ENCODE measurements at places on chromosomes 12 and 14. TPM values are rescaled to one million over a fixed set of nuclear protein-coding genes. Genes with fewer than 3 reads are reported as not detected.
A peak's percentile ranks its signal among the peaks of the same experiment; 100 is the strongest.

PRICKLE1 gene
- 2.1 TPM for polyA plus RNA-seq

DNA sequence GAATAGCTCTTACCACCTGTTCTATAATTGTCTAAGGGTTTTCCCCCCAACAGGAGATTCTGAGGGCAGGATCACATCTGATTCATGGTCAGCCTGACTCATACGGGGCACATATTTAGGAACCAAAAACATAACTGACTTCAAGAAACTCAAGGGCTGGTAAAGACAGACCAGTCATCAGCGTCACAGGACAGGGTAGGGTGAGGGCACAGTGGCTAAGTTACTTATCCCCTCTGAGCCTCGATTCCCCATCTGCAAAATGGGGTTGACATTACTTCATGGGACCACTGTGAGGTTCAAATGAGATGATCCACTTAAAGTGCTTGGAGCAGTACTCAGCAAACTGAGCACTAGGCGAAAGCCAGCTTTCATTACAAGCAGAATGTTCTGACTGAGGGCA is 606 bp downstream of the CINP start:
- no peak for DNase-seq

MYF5 gene
- polyA plus RNA-seq = not detected

DNA sequence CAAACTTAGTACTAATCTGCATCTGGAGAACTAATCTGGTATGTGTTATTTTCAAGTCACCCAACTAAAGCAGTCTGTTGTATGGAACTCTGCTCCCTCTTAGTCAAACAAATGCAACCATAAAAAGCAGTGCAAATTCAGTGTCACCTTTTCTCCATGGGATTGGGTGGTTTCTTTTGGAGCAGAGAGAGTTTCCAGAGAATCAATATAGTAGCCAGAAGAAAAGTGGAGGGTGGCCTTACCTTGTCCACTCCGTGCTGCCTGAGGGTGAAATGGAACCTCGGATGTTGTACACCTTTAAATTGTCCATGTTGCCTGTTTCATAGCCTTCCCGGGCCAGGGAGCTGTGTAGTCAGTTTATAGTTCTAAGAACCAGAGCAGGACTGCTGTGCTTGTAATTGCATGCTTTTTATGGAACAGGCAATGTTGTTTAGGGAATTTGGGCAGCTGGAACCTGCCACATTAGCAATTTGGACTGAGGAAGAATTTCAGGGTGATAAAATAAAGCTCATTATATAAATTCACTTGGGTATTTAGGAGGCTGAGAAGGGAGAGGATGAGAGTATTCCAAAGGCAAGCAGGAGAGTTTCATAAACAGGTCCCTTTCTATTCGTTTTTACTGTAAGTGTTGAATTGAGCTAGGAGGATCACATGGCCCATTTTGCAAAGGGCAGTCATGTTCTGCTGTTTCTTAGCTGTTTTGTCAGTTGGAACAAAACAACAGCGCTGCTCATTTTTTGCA is 60.5 kb downstream of the CRADD start:
- no peak for DNase-seq

KIF26A gene
- polyA plus RNA-seq = 2.4 TPM

GRCh38 chr12:21696625-21697024 is 39.0 kb upstream of the LDHB start:
- DNase-seq = no peak

DNA sequence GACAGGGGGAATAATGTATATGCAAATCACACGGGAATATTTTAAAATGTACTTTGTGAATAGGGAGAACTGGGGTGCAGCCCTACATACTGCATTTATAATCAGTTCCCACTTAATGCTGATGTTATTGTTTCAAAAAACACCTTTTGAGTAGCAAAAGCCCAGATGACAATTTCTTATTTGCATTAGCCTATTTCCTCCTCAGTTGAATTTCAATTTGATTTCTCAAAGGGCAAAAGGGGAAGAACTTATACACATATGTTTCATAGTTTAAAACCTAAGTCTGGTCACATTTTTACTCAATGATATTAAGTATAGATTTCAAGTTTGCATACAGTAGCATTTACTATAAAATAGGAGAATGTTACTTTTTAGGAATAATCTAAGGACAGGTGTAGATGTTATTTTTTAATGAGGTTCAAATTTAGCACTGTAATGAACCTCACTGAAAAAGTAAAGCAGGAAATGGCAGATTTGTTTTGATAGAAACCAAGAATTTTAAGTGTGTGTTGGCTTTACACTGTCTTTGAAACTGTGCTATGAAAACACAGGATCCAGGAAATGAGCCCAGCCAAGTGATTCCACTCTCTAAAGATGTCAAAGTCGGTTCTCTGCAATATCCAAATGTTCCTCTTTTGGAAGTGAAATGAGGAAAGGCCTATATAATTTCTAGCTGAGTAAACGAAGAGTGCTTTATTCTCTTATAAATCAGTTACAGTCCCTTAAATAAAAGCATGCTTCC is 367.4 kb downstream of the BTG1 start:
- peak; percentile 91 for DNase-seq

TROAP gene
- 2.4 TPM for polyA plus RNA-seq

DNA sequence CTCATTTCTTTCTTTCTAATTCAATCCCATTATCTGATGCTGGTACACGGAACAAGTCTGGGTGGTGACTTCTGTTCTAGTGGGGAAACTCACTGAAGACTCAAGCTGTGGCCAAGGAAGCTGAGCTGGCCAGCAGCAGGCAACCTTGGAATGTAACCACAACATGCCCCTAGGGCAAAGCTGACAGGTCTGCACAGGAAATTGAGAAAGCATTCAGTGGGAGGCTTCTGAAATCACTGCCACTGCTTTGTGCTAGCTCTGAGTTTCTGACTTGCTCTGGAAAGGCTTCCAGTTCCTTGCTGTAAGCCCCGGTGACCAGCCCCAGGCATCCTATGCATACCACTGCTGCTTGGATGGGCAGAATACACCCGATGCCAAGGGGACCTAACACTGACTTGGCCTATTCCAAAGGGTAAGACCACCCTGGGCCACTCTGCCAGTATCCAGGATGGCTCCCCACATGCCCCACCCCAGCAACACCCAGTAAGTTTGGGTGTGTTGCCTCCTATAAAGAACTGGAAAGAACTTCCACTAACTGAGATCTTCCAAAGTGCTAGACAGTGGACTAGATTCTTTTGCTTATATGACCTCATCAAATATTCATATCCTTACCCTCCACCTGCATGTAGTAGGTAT is 84.5 kb upstream of the CDKN3 start:
- no peak for DNase-seq

CEBPE gene
- 0.16 TPM for polyA plus RNA-seq

SYT1 gene
- 0.05 TPM for polyA plus RNA-seq

DNA sequence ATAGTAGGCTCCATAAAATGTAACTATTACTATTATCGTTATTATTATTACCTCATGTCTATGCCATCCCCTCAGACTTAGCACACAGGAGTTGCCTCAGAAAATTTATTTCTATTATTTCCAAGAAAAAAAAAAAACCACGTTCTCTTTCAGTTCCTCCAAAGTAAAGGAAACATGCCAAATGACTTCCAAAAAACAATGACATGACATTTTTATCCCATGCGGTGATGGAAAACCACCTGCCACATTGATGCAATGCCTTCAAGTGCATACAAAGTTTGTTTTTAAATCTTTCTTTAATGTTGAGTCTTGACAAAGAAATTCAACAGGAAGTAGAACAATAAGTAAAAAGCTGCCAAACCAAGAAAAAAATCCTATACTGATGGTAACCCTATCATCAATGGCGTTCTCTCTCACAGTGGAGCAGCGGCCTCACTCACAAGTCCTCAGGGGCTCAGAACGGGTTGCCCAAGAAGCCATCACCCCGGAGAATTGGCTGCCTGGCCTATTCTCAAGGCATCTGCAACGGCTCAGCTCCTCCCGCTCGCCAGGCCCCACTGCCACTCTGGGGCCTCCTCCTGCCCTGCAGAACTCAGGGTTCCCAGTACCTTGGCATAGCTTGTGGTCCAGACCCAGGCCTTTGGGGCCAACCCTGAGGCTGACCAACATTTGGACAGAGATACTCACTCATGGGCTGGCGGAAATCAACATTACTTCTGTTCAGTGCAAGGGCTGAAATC is 51.9 kb downstream of the SERPINA3 start:
- no peak for DNase-seq

GRCh38 chr12:53924521-53925405 is 13.9 kb upstream of the HOXC13 start:
- no peak for DNase-seq

TBC1D30 gene
- polyA plus RNA-seq = 3.3 TPM

NKX2-1 gene
- polyA plus RNA-seq = 155 TPM

DNA sequence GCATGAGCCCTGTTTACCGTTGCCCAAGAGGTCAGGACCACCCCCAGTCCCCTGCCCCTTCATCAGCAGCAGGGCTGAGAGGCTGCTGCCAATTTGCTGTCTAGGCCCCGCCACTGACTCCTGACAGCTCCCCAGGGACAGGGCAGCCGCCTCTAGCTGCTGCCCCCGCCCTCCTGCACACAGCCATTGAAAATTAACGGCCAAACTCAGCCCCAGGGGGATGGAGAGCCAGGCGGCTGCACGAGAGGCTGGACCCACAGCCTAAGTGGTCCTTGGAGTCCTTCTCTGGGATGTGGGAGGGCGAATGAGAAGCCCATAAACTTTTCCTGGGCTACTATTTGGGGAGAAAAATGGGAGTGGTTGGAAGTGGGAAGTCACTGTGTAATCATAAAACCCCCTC is 4.6 kb downstream of the FOXN4 start:
- no peak for DNase-seq

TAS2R8 gene
- polyA plus RNA-seq = not detected

- DNase-seq = peak; percentile 29
Measured at GRCh38 chr12:123973552-123974341, 732 bp downstream of the ZNF664 start.

DNA sequence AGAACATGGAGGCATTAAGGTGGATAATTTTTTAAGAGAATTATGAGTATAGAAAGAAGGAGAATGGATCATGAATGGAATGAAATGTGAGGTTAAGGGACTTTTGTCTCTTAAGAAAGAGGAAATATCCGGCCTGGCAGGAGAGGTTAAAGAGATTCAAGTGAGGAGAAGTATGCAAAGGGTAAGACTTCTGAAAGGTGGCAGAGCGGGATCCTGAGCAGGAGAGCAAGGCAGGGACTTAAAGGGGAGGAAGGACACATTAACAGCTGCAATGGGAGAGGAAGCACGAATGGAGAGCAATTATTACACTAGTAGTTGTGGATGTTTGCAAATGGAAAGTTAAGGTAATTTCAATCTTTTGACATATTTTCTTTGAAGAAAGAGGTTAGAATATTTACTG is 171.0 kb downstream of the KITLG start:
- no peak for DNase-seq

GRCh38 chr14:85063747-85064146 is 466.2 kb upstream of the FLRT2 start:
- no peak for DNase-seq

DNA sequence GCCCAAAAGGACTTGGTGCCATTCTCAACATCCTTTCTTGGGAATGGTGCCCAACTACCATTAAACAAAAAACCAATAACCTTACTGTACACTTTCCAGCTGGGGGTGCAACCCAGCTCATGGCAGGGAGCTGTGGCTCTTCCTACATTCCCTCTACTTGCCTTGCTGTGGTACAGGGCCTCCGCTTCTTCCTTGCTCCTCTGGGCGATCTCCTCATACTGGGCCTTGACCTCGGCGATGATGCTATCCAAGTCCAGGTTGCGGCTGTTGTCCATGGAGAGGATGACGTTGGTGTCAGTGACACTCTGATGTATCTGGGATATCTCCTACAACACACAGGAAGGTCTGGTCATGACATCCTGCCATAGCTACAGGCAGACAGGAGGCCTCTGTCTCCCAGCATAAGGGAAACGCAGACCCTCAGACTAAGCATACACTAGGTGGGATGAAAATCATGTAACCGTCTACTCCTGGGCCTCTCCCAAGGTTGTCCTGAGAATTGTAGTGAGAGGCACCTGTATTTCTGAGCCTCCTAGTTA is 3.9 kb downstream of the KRT2 start:
- no peak for DNase-seq

DNA sequence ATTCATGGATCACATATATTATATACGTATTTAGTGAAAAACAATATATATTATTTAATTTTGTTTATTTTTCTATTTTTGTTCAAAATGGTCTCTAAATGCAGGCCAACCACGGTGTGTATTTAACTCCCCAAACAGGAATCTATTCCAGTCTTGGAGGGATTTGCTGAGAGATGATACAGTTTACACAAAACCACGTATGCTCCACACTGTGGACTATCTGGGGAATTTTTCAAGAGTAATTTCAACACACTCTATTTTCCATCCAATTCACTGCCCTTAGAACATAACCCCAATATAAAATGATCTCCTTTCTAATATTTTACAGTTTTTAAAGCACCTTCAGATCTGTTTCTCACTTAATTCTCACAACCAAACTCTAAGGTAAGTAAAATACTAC is 15.3 kb downstream of the EML1 start:
- DNase-seq = no peak

- DNase-seq = peak; percentile 77
Measured at GRCh38 chr14:64681796-64682710, 22.2 kb upstream of the PLEKHG3 start.

GRCh38 chr14:96246539-96246847 is 9.5 kb upstream of the BDKRB1 start:
- no peak for DNase-seq

FSCB gene
- polyA plus RNA-seq = not detected

GRCh38 chr14:95111507-95112164 is 45.7 kb downstream of the DICER1 start:
- DNase-seq = no peak

DNA sequence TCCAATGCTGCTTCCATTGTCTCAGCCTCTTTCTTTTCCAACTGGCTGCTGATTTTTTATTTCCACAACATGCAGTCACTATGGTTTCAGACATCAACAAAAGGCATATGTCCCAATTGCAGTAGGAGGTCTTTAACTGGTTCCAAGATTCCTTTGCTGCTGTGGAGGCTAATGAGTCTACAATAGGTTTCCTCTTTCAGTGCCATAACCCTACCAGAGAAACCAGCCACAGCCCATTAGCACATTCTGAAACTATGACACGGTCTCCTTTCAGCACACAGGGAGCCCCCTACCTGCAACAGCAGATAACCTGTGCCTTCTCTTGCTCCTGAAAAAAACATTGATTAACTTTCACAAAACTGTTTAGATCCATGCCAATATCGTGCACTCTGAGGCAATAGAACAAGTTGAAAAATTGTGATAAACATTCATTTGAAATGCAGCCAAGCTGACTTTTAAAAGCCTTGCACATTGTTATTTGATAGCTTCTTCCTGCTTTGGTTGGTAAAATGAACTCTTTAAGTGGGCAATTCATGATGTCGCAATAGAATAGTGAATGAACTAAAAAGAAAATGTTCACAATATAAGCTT is 32.4 kb downstream of the PLEKHG7 start:
- DNase-seq = peak; percentile 98

DNA sequence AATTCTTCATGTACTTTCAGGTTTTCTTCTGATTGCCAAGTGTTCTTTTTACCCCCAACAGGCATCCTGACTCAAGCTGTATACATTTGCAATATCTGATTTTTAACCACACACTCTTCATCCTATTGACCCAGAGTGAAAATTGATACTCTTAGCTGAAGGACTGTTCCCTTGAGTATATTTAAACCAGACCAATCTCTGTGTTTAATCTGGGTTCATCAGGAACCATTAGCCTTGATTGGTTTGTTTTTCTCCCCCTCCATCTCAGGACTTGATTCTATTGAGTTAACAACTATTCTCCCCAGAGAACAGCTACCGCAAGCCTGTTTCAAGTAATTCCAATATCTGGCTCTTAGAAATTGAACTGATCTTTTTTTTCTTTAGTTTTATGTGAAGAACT is 222.3 kb upstream of the NOVA1 start:
- no peak for DNase-seq

PMEL gene
- 1.0 TPM for polyA plus RNA-seq

All from lung (tissue), 17 donors.